ENCODE measurements at places on chromosomes 3 and 15. TPM values are rescaled to one million over a fixed set of nuclear protein-coding genes. Genes with fewer than 3 reads are reported as not detected.

- no peak for DNase-seq
Measured at GRCh38 chr3:77513542-77513941, 473.6 kb downstream of the ROBO2 start.

- no peak for DNase-seq
Measured at GRCh38 chr15:41860049-41860828, 21.6 kb downstream of the PLA2G4B start.

DNA sequence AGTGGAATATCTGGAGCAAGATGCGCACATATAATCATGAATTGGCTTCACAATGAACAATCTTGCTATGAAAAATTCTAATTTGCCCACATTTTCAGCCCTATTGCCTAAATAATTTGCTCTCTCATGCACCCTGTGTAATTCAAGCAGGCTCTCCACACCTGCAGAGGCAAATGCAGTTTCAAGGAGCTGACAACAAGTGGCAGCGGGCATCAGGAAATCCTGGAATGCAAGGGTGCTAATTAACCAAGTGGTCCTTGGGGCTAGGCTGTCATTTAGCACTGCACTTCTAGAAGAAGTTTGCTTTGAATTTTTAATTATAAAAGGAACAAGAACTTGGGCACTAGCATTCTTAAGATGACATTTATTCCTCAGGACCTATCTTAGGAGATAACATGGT is 56.3 kb upstream of the ICE2 start:
- no peak for DNase-seq

DNA sequence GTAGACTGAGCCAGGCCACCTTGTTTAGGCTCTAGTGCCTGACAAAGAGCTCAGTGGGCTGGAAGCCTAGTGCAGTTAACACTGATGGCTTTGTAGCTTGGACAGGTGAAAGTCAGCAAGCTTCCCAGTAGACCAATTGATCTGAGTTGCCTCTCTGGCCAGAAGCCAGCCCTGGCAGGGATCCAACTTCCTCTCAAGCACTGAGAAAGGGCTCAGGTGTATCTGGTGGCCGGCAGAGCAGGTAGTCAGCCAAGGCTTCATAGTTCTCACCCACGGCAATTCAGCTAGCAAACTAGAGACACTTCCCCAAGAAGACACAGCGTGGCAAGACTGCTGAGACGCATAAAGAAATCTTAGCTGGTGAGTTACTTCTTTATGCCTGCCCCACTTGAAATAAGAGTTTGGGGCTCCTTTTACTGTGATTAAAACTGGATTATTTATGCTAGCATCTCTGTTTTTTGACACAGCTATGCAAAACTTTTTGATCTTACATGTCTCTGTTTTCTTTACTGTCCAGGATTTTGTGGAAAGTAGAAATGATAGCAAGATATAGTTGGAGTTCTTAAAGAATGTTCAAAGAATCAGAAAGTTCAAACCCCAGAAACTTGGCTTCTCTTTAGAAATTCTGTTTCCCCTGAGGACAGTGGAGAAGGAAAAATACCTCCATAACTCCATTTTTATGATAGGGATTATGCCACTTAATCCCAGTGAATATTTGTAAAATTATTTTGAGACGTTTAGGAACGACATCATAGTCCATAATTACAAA is 8.4 kb upstream of the CA12 start:
- no peak for DNase-seq

- DNase-seq: no peak
Measured at GRCh38 chr3:129525341-129525968, 3.0 kb upstream of the RHO start.

- DNase-seq: no peak
Measured at GRCh38 chr3:160009525-160009924, 20.9 kb downstream of the IL12A start.

DNA sequence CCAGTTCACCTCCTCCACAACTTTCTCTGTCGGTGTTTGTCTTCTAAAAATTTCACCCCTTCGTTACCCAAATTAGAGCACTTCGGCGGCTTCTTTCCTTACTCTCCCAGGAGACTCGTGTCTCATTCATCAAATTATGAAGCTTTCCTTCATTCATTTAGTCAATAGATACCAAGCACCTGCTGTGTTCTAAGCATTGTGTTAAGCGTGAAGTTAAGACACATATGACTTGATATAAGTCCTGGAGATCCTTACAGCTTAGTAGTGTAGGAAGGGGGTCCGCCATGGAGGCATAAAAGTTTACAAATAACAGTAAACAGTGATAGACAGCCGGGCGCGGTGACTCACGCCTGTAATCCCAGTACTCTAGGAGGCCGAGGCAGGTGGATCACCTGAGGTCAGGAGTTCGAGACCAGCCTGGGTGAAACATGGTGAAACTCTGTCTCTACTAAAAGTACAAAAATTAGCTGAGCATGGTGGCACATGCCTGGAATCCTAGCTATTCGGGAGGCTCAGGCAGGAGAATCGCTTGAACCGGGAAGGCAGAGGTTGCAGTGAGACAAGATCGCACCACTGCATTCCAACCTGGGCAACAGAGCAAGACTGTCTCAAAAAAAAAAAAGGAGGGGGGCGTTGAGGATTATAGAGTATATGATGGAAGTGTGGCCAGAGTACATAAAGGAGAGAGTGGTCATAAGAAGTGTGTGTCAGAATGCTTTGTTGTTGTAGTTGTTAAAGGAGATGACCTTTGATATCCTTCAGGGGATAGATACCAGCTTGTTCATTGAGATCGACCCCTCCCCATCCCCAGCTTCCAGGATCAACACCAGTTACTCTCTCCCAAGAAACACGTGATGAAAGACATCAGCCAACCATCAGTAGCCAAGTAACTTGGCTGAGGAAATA is 744 bp upstream of the CCDC32 start:
- DNase-seq: no peak

GPD1L gene
- 19.8 TPM for total RNA-seq

SLC22A14 gene
- not detected for total RNA-seq

DNA sequence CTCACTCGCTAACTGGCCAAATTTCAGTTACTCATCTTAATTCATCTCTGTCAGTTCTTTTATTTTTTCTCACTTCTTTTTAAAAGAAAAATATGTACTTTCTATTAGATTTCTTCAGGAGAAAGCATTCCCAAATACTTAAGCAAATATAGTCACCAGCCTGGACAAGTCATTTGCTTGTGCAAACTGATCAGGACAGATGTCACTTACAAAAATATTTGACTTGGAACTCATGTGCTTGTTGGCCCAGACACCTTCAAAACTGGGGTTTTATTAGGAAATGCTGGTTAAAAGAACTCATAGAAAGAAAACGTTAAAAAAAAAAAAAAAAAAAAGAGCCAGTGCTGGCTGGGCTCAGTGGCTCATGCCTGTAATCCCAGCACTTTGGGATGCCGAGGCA is 31.3 kb upstream of the FOXP1 start:
- no peak for DNase-seq

GRCh38 chr3:13451301-13451673 is 28.8 kb upstream of the HDAC11 start:
- DNase-seq: no peak

DNA sequence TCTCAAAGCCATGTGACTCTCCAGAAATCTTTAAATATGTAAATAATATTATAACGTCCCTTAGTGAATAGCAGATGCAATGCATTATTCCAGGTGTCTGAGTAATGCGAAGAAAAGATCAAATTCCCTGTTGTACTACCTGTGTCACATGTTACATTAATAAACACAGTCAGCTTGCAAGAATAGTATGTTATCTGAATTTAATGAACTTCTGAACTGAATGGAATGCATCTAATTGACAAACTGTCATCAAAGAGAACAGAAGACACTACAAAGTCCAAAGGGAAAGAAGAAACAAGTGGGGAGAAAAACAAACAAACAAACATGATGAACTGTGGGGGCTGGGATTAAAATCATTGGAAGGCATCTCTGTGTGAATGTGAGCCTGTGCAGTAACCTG is 508.8 kb downstream of the LPP start:
- DNase-seq: no peak

GRCh38 chr15:95448531-95449229 is 881.8 kb upstream of the NR2F2 start:
- DNase-seq: no peak

GRCh38 chr3:188819939-188820338 is 351.8 kb upstream of the TPRG1 start:
- DNase-seq: no peak

- DNase-seq: no peak
Measured at GRCh38 chr15:39365873-39366272, 215.0 kb upstream of the THBS1 start.

DNA sequence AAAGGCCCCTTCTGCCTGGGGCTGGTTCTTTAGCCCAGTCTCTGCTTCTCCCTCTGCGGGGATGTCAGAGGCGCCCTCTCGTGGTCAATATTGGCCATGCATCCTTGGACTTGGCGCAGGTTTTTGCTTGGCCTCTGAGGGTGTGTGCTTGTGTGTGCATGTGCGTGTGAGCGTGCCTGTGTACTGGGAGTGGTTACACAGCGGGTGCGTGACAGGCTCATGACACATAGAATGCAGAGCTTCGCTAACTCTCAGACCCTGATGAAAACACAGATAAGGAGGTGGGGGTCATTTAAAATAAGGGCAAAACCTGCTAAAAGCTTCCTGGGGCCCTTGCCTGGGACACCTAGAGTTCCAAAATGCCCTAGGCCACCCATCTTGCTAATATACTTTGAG is 160.9 kb downstream of the SMAD6 start:
- DNase-seq: peak; percentile 73

DNA sequence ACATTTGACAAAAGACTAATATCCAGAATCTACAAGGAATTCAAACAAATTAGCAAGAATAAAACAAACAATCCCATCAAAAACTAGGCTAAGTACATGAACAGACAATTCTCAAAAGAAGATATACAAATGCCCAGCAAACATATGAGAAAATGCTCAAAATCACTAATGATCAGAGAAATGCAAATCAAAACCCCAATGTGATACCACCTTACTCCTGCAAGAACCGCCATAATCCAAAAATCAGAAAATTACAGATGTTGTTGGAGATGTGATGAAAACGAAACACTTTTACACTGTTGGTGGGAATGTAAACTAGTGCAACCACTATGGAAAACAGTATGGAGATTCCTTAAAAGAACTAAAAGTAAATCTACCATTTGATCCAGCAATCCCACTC is 79.4 kb downstream of the SNTN start:
- DNase-seq: no peak

CAPN3 gene
- 1.2 TPM for total RNA-seq

- DNase-seq: no peak
Measured at GRCh38 chr3:112786002-112786590, 60.6 kb downstream of the CD200R1L start.

DCLK3 gene
- not detected for total RNA-seq

RETNLB gene
- total RNA-seq: not detected

- no peak for DNase-seq
Measured at GRCh38 chr3:13282986-13283876, 136.9 kb downstream of the NUP210 start.

MITF gene
- total RNA-seq: 0.07 TPM

CLN6 gene
- 84.9 TPM for total RNA-seq

DNA sequence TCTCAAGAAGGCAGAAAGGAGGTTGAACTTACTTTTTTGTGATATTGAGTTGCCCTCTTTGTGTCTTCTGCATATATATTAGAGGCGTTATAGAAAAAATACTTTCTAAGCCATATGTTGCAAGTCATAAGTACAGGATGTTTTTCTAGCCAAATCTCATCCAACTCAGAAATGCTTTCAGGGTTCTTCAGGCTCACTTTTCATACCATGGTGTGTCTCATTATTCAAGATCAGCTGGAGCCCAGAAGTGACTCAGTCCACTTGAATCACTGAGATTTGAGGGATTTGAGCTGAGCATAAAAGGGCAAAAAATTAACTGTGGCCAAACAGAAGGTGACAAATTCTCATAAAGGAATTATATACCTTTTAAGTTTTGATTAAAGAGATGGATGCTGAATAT is 157.3 kb downstream of the WNT5A start:
- DNase-seq: no peak

- DNase-seq: no peak
Measured at GRCh38 chr15:86555939-86556338, 476.3 kb downstream of the AGBL1 start.

- DNase-seq: no peak
Measured at GRCh38 chr3:38588995-38589937, 60.2 kb downstream of the SCN5A start.

- no peak for DNase-seq
Measured at GRCh38 chr15:46815765-46816164, 901.5 kb upstream of the SEMA6D start.

DNA sequence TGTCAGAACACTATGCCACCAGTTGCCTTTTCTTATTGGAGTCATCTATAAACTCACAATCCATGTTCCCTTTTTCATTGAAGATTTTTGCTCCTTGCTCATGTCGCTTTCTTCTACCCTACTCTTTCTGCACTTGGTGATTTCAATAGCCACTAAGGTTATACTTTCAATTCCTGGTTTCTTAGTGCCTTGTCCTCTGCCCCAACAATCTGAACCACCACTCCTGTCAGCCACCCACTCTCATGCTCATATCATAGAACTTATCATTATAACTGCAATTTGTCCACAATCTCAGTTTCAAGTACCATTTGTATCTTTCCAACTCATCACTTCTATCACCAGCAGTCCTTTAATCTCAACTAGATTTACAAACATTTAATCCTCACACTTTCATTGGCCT is 10.0 kb upstream of the GRAMD1C start:
- DNase-seq: no peak

- DNase-seq: no peak
Measured at GRCh38 chr3:36909181-36909580, 35.7 kb downstream of the TRANK1 start.

GRCh38 chr15:57401546-57401945 is 25.2 kb downstream of the CGNL1 start:
- DNase-seq: no peak

DNA sequence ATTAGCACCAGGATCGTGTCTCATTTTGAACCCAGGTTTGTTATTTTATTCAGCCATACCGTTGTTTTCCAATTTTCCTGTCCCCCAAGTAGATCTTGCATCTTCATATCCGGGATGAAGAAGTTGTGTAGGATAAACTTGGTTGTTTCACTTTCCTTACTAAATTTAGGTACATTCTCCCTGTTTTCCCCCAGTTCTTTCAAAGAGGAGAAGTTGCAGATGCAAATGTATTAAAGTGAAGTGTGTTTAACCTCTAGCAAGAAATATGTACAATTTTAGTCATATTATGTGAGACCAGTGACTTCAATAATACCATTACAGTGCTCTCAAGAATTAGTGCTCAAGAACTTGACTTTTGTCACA is 1.3 kb downstream of the ATXN7 start:
- DNase-seq: no peak

GRCh38 chr3:54793171-54793570 is 134.7 kb downstream of the LRTM1 start:
- DNase-seq: no peak

DNA sequence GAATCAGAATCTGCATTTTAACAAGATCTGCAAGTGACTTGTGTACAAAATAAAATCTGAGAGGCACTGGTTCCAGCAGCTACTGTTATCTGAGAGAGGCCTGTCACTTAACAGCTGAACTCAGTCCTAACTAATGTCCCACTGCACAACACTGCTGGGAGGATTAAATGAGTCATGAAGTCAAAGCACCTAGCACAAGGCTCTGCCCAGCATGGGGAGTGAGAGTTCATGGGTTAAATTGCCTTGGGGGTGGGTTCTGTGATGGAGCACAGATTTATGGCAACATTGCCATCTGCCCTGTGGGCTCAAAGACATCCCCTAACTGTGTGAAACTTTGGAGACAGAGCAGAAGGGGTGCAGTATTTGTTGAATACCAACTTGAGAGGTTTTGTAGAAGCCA is 250.9 kb downstream of the PLCL2 start:
- DNase-seq: no peak
